ENCODE measurements at places on chromosomes 3 and 15.
A peak's percentile ranks its signal among the peaks of the same experiment; 100 is the strongest.

DNA sequence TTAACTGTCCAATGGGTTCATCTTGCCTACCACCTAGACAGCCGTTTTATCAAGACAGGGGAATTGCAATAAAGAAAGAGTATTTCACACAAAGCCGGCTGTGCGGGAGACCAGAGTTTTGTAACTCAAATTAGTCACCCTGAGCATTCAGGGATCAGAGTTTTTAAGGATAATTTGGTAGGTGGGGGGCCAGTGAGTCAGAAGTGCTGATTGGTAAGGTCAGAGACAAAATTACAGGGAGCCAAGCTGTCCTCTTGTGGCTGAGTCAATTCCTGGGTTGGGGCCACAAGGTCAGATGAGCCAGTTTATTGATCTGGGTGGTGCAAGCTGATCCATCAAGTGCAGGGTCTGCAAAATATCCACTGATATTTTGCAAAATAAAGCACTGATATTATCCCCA lies 29.9 kb upstream of the GPD1L start:
- no peak for DNase-seq

DNA sequence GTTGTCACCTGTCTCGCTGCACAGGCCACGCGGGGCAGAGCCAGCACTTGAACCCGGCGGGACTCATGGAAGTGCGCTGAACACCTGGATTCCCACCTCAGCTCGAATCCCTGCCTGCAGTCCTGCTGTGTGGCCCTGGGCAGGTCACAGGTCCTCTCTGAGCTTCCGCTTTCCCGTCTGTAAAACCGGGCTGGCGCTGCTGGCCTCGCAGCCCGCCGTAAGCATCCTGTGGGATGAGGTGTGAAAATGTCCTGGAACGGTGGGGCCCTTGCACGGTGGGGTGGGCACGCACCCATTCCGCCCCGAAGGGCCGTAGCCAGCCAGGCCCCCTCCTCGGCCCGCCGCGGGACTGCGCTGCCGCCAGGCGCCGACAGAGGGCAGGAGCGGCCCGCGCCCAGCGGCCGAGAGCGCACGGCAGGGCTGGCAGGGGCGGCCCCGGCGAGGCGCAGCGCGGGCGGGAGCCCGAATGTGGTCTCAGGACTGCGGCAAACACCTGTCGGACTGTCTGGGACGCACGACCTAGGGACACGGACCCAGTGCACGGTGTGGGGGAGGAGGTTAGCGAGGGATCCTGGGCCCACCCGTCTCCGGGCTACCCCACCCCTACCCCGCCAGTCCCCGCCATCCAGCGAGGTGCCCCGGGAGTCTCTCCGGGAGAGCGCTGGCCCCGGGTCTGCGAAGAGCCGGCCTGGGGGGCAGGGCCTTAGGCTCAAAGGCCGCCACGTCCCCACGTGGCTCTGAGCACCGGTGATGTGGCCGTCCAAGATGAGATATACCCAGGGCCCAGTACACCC lies 40.4 kb downstream of the DNAJB8 start:
- no peak for DNase-seq

- DNase-seq, result no peak
Observed at GRCh38 chr3:139006051-139006716, at the start of gene PRR23A. PRR23A (minus strand) TSS chr3:139006268; CDS start chr3:139006268, 0 bp downstream.

- DNase-seq, result peak; percentile 6
Observed at GRCh38 chr15:31487811-31488436, 161.3 kb downstream of the KLF13 start.

DNA sequence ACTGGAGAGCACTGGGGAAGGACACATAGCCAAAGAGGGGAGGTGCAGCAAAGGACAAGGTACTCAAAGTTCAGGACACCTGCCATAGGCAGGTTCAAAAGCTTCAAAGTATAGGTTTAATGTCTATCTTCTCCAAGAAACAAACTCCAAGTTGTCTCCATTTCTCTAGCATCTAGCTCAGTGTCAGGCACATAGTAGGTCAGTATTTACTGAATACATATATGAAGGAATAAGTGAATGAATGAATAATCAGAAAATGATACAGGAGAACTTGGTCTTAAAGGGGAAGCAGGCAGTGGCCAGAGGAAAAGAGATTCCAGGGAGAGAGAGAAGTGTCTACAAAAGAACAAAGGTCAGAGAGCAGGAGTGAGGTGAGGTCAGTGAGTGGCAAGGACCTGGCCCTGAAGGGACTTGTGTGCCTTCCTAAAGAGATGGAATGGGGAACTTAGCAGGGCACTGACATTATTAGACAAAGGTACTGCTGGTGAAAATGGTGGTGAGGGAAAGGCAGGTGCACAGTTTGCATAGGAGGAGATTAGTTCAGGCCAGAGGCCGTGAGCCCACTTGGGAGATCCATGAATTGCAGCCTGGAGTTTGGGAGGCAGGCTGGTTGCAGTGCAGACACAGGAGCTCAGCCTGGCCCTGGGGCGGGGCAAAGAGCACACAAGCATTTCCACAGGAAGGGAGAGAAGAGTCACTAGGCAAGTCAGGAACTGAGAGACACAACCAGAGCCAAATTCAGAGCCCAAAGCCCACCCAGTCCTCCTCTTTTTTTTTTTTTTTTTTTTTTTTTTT lies 21.4 kb downstream of the TBC1D2B start:
- no peak for DNase-seq

GRCh38 chr15:39649757-39650156 lies 68.9 kb downstream of the THBS1 start:
- no peak for DNase-seq

GRCh38 chr3:156465194-156465593 lies 89.7 kb downstream of the SSR3 start:
- DNase-seq, result no peak

DNA sequence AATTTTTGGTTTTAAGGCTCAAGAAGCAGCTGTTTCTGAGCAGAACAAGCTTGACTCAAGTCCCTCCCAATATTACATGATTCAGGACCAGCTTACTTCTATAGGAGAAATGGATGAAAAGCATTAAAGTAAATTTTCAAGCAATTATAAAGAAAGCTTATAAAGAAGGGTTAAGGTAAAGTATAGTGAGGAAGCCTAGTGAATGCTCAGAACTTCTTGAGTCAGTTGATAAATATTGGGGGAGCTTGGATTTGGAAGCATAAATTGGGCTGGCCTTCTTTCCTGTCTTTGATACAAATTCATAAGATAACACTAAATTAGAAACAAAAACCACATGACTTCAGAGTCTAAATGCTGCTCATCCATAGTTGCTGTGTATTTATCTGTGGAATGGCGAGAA lies 156.0 kb downstream of the CHL1 start:
- DNase-seq, result no peak

- no peak for DNase-seq
Observed at GRCh38 chr3:80275120-80275519, 507.3 kb upstream of the ROBO1 start.

- no peak for DNase-seq
Observed at GRCh38 chr3:106635271-106635670, 742.0 kb upstream of the CCDC54 start.

- no peak for DNase-seq
Observed at GRCh38 chr3:64848822-64849221, 161.0 kb upstream of the ADAMTS9 start.

DNA sequence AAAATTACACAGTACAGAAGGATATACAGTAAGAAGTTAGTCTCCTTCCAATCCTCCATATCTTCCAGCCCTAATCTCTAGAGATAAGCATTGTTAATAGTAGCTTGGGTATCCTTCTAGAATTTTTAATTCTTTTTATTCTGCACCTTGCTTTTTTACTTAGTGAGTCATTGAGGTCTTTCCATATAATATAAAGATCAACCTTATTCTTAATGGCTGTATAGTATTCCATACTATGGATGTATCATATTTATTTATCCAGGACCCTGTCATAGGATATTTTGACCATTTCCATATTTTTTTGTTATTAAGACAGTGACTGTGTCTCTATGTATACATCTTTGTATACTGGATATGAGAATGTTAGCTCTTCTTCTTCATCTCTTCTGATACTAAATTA lies 36.3 kb upstream of the SKOR1 start:
- DNase-seq, result no peak

- DNase-seq, result no peak
Observed at GRCh38 chr3:189312866-189313265, 141.1 kb downstream of the TPRG1 start.

DNA sequence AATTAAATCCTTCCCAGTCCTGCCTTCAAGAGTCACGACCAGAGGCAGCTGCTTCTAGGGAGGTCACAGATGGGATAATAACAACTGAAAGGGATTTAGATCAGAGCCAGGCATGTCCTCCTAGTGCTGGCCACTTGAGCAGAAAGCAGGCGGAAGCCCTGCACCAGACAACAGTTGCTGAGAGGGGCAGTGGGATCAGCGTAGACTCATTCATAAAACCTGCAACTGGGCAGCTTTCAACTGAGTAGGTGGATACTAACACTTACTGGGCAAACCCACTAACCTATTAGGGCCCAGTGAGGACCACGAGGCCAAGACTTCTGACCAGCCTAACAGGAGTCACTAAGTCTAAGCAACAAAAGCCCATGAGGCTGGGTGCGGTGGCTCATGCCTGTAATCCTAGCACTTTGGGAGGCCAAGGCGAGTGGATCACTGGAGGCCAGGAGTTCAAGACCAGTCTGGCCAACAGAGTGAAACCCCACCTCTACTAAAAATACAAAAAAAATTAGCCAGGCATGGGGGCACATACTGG lies 67.0 kb downstream of the DAPK2 start:
- peak; percentile 94 for DNase-seq

GRCh38 chr3:184349563-184350470 lies 11.6 kb downstream of the CLCN2 start:
- DNase-seq, result no peak

GRCh38 chr3:57164217-57164656 lies 916 bp downstream of the IL17RD start:
- DNase-seq, result no peak

GRCh38 chr15:95227235-95227634 lies 995.9 kb downstream of the MCTP2 start:
- DNase-seq, result no peak

GRCh38 chr3:21520106-21520963 lies 230.7 kb downstream of the ZNF385D start:
- peak; percentile 71 for DNase-seq

GRCh38 chr15:100463515-100463914 lies 65.2 kb downstream of the CERS3 start:
- DNase-seq, result no peak

- no peak for DNase-seq
Observed at GRCh38 chr3:87033205-87033604, 42.3 kb upstream of the VGLL3 start.

DNA sequence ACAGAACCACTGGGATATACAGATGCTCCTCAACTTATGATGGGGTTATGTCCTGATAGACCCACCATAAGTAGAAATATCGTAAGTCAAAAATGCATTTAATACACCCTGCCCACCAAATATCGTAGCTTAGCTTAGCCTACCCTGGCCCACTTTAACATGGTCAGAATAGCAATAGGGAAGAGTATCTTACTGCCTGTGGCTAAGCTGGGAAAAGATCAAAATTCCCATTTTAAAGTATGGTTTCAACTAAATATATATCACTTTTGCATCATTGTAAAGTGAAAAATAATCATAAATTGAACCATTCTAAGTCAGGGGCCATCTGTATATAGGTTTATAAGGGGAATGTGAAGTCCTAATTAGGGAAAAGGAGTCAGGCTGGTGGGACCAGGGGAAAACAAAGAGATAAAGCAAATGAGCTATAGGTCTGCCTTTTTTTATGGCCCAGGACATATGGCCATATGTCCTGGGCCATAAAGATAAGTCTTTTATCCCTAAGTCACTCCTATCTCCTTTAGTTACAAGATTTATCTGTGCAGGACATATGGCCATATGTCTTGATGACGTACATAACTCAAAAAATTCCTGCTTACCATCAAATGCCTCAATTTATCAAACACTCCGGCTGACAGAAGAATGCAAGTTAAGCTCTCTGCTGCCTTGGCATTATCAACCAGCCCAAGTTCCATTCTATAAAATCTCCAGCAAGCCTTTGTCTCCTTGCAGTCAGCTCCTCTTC lies 11.2 kb downstream of the RTP3 start:
- DNase-seq, result peak; percentile 55

GRCh38 chr15:82648257-82649103 lies 1.3 kb upstream of the CPEB1 start:
- no peak for DNase-seq

DNA sequence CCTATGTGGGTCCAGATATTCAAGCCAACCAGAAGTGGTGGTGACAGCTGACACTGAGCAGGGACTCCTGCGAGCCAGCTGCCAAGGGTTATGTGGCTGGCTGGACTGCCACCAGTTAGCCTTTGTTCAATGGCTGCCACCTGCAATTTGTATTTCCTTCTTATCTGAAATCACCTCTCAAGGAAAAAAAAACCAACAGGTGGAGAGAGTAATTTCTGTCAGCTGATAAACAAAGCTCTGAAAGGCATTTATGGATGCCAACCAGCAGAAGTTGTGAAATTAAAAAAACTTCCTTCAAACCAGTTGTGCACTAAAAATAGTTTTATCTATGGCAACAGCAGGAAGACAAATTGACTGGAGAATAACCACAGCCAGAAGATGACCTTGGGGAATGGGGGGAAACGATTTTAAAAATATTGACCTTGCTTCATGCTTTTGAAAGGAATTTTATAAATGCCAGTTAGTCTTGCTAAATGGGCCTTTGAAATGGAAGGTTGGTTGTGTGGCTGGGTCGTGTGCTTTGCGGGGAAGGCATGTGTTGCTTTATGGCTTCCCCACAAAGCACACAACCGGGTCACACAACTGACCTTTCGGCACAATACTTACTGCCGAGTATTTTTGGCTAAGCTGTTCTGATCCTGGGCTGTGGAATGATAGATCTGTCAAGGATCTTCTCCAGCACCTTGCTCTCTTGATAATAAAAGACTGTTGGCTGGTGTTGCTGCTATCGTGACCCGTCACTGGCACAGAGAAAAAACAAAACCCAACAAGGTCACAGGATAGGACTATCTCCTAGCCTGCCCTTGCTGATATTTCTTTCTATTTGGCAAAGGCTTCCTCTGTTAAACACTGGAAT lies 3.5 kb downstream of the MYZAP start:
- DNase-seq, result no peak

- no peak for DNase-seq
Observed at GRCh38 chr3:79809106-79809505, 41.3 kb upstream of the ROBO1 start.

DNA sequence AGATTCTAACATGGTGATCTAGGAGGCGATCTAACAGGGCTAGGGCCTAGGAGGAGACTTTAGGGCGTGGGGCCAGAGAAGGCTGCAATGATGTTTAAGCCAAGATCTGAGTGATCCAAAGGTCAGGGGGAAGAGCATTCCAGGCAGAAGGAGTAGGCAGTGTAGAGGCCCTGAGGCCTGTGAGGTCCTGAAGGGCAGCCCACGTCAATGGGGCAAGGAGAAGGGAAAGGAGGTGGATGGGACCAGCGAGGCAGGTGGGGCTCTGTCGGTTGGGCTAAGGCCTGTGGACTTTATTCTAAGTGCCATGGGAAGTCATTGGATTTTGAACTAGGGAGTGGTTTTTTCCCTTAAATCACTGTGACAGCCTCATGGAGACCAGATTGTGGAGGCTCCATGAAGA lies 10.2 kb upstream of the DNAH1 start:
- DNase-seq, result no peak

DNA sequence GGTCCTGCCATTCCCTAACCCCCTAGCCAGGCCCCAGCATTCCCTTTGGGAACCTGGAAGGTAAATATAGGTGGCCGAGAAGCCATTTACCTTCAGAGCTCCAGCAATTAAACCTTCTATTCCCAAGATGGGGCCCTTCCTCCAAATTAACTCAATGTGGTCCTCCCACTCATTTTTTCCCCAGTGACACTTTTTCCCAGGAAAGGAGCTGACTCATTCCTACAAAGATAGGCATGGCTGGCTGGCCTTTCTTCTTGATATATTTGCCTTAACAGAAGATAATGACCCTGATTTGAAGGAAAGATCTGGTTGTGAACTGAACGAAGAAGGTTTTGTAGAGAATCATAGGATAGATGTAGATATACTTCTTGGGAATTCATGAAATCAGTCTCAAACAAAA lies 279.0 kb upstream of the VEPH1 start:
- DNase-seq, result no peak

GRCh38 chr15:29105151-29105854 lies 164.3 kb downstream of the NSMCE3 start:
- no peak for DNase-seq

Measured in NCI-H524 treated with DMSO at 0.1 percent for 48 hours (cell line).